ENCODE measurements at places on chromosomes 6 and 20.

DNA sequence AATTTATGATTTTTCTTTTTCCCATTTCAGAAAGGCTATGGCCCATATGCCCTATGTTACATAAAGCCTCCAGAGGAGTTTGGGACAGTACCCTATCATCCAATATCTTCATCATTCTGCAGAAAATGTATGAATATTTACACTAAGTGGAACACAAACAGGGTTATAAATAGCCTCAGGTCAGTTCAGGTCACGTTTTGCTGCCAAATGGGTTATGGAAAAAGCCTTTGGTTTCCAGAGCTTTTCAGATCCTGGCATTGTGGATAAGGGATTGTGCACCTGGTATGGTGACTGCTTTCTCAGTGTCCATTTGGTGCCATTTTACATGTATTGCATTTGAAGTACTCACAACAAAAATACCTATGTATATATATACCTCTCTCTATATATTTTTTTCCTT lies 29.4 kb downstream of the UTRN start:
- no peak for DNase-seq

DNA sequence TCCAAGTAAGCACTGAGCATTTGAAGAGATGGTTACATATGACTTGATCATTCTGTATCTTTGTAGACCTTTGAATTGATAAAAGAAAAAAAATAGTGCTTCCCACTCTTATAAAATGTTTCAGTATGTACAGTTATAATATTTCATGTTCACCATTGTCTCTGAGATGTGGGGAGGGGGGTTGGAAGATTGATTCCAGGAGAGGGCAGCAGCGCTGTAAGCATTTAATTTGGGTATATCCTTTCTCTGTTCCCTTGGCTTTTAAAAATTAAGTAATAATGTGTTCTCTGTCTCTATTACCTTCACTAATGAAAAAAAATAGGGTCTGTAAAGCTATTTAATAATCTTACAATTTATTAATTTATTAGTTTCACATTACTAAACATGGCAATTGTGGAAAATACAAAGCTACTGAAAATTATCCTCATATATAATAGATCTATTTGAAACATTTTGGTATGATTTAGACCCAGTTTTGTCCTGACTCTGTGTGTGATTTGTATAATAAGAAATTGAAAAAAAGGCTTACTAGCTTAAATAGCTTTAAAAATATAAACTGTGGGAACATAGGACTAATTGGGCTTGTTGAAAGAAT lies 341.2 kb downstream of the CDKAL1 start:
- peak; percentile 40 for DNase-seq

GRCh38 chr20:47019121-47019824 lies 124.6 kb downstream of the EYA2 start:
- DNase-seq, result no peak

DNA sequence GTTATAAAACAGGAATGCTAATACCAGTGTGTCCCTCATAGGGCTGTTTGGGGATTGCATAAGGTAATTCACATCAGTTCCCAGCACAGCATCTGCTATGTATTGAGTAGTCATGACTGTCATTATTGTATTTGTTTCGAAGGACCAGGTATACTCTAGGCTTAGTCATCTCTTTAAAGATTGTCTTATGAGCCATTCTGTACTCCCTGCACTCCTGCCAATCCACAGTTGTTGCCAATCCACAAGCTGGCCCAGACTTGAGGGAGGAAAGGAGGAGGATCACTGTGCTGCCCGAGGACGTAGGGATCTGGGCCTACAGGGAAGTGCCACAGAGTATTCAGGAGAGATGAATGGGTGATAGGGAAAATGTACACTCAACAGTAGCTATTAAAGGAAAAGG lies 113.0 kb upstream of the TIAM2 start:
- DNase-seq, result no peak

GRCh38 chr6:144939921-144940320 lies 654.8 kb downstream of the UTRN start:
- DNase-seq, result no peak

DNA sequence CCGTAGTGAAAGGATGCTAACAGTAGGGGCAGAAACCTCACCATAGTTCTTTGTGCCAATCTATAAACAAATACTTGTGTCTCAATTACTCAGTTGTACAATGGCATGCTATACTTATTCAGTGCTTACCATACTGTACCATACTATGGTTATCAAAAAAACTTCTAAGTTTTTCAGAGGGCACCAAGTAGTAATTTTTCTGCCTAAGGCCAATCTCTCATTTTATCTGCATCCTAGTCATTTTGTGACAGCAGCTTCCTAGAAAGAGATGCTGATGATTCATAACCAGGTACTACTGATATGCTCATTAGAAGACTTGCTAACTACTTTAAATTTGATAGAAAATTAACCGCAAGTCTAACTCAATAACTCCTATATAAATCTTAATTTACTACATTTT lies 42.9 kb downstream of the TMEM244 start:
- no peak for DNase-seq

- DNase-seq, result no peak
Measured at GRCh38 chr6:16758163-16758975, 2.9 kb downstream of the ATXN1 start.

GRCh38 chr6:166675736-166676135 lies 48.7 kb upstream of the RPS6KA2 start:
- DNase-seq, result no peak

DNA sequence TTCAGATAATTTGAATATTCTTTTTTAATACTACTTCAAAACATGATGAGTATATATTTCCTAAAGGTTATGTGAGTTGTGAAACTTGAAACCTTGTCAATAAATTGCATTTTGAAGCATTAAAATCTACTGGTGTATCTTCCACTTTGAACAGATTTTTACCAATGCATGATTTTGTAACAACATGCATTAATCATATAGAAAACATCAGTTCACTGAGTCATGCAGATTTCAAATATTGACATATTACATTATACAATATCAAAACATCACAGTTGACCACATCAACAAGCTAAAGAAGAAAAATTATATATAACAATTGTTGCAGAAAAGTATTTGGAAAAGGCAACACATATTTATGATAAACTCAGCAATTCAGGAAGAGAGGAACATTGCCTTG lies 158.1 kb downstream of the WDR27 start:
- no peak for DNase-seq

DNA sequence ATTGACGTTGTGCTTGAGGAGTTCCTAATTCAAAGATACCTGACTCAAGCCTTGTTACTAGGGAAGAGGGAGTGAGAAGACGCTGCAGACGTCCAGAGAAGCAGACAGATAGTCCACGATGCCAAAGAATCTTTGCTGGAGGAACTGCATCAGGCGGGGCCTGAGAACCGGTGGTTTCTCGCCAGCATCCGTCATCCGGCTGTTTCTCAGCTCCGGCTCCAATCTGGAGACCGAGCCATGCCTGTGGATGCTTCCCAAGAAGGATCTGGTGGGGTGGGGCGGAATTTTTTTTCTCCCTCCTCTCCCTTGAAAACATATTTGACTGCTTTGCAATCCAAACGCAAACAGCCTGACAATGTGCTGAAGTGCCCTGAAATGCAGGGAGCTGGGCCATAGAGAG lies 125.8 kb upstream of the SRSF6 start:
- DNase-seq, result no peak

DNA sequence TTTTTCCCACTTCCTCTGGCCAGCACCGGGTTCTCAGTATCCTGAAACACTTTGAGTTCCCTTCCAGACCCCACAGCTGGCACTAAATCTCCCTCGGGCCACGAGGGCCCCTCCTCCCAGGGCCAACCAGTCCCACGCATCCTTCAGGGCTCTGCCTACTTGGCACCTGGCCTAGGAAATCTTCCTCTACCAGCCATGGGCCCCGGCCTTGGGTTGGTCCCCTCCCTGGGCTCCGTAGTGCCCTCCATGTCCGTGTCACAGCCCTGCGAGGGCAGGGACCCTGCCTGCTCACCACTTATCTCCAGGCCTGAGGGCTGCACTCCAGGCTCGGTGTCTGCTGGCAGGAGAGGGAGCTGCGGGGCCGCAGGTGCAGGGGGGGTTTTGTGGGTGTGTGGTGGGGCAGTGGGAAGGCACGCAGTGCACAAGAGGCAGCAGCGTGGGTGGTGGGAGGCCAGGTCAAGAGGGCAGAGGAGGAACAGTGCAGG lies 48.8 kb upstream of the CDH22 start:
- no peak for DNase-seq

- DNase-seq, result no peak
Measured at GRCh38 chr6:129073051-129073450, 190.1 kb downstream of the LAMA2 start.

DNA sequence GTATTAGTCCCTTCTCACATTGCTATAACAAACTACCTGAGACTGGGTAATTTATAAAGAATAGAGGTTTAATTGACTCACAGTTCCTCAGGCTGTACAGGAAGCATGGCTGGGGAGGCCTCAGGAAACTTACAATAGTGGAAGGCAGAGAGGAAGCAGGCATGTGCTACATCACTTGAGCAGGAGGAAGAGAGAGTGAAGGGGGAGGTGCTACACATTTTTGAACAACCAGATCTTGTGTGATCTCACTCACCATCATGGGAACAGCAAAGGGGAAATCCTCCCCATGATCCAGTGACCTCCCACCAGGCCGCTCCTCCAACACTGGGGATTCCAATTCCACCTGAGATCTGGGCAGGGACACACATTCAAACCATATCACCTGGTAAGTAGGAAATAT lies 630.6 kb downstream of the QKI start:
- DNase-seq, result no peak

GRCh38 chr6:54697424-54697823 lies 149.1 kb upstream of the FAM83B start:
- no peak for DNase-seq

GRCh38 chr6:85669735-85670194 lies 27.1 kb upstream of the SYNCRIP start:
- peak; percentile 46 for DNase-seq

DNA sequence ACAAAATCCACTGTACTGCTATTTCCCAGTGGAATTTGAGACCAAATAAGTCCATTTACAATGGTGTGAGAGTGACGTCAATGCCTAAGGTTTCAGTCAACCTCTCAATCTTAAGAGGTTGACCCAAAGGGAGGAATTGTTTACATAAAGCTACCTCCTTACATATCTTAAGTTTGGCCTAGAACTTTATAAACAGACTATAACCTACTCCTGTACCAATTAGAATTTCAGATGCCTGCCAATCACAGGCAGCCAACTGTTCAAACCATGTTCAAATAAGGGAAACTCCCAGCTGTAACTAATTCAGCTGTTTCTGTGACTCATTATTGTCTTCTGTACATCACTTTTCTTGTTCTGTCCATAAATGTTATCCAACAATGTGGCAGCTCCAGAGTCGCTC lies 14.5 kb downstream of the LGSN start:
- no peak for DNase-seq

DNA sequence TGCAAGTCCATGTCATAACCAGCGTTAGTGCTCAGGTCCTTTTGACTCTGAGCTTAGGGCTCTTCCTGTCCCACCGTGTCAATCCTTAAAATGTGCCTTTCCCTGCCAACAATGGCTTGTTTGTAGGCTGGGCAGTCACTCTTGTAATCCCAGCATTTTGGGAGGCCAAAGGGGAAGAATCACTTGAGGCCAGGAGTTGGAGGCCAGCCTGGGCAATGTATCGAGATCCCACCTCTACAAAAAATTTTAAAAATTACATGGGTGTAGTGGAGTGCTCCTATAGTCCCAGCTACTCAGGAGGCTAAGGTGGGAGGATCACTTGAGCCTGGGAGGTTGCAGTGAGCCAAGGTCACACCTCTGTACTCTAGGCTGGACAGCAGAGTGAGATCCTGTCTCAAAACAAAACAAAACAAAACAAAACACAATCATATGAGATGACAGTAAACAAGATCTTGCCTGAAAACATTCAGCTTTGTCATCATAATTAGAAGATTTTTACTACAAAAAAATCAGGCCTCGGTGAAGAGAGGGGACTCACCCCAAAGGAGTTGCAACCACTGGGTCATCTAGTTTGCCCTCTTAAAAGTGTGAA lies 52.5 kb upstream of the SLC32A1 start:
- no peak for DNase-seq

DNA sequence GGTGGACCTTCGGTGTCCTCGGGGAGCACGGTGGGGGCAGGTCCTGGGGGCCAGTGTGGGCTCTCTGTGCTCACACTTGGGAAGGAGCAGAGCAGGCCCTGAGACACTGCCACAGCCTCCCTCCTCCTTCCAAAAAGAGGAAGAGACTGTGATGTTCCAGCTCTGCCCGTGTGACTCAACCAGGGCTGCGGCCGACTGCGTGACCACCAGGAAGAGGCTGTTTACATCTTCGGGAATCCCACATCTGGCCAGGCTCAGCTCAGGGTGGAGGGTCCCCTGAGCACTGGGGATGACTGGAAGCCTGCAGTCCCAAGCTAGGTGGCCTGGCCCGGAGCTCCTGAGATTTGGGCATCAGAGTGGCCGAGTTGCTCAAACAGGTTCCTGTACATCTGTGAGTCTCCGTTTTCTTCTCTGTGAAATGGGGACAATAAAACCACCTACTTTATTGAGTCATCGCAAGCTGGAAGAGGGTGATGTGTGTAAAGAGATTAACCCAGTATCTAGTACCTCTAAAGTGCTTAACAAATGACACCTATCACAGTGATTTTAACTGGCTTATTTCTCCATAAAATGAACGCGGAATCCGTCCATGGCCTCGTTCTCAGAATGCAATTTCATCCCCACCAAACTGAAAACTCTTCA lies 242.1 kb downstream of the DLL1 start:
- no peak for DNase-seq

- no peak for DNase-seq
Measured at GRCh38 chr6:50602292-50602691, 111.0 kb upstream of the TFAP2D start.

DNA sequence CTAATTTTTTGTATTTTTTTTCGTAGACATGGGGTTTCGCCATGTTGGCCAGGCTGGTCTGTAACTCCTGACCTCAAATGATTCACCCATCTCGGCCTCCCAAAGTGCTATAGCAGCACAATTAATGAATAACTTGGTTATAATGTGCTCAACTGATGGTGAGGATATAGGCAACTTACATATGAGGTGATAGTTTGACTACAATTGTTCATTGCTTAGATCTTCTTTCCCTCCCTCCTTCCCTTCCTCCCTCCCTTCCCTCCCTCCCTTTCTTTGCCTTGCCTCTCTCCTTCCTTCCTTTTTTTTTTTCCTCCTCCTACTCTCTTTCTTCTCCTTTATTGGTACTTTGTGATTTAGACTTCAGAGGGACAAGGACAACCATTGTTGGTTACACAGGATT lies 151.2 kb downstream of the RNF144B start:
- no peak for DNase-seq

DNA sequence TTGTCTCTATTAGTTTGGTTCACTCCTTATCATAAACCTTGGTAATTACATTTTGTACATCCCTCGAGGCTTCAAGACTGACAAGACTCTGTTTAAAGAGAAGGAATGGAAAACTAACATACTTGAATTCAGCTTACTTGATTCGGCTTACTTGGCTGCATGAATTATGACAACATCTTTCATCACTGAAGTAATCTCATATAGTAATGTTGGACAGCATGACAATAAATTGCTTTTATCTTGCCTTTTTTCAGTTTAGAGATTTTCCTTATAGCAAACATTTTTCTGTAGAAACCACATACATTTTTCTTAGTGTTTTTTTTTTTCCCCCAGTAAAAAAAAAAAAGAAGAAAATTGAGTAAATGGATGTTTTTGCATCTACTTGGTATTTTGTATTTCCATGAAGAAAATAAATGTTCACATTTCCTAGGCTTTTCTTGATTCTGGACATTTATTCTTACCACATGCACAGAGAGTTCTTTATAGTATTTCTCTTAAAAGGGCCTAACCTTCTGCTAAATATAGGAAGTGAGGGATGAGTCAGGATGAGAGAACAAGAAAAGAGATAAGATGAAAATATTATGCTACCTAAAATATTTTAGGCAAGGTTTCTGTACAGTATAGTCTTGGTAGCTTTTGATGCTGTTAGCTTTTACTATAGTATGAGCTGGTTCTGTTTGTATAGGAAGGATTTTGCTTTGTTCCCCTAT lies 101.0 kb upstream of the HDGFL1 start:
- DNase-seq, result no peak

Data from DND-41 (cell line).